ENCODE measurements at places on chromosomes 11 and 22. TPM values are rescaled to one million over a fixed set of nuclear protein-coding genes. Genes with fewer than 3 reads are reported as not detected.

OTOG gene
- polyA plus RNA-seq, result not detected

IGLL1 gene
- not detected for polyA plus RNA-seq

KIRREL3 gene
- not detected for polyA plus RNA-seq

SMIM38 gene
- not detected for polyA plus RNA-seq

SPI1 gene
- polyA plus RNA-seq, result not detected

TPH1 gene
- polyA plus RNA-seq, result 0.03 TPM

DNA sequence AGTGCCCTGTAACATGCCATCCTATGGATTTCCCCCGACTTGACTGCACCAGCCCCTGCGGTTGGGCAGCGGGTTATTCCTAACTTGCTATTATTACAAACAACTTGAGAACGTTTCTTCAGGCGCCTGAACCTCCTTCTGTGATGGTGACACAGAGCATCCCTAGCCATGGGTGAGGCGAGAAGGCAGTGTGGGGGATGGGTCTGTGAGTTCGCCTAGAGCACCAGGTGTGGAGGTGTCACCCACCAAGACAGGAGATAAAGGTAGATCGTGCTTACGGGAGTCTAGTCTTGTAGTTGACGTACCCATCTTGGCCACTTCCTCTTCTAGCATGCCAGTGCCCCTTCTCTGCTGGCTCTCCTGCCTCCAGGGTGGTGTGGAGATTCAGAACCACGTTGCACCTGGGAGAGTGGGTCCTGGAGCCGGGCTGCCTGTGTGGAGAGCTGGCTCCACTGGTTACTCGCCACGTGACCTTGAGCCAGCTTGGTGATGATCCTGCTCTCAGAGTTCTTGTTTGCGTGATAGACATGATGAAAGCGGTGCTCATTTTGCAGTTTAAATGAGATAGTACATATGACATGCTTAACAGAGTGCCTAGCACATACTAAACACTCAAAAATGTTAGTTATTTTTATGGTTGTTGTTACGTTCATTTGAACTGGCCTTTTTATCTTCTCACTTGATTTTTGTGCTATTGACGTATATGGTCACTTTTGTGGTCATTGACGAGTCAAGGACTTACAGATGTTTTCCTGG is 37.8 kb downstream of the TBC1D22A start:
- DNase-seq, result no peak

- DNase-seq, result no peak
Measured at GRCh38 chr11:134701564-134702165, 289.6 kb upstream of the B3GAT1 start.

DNA sequence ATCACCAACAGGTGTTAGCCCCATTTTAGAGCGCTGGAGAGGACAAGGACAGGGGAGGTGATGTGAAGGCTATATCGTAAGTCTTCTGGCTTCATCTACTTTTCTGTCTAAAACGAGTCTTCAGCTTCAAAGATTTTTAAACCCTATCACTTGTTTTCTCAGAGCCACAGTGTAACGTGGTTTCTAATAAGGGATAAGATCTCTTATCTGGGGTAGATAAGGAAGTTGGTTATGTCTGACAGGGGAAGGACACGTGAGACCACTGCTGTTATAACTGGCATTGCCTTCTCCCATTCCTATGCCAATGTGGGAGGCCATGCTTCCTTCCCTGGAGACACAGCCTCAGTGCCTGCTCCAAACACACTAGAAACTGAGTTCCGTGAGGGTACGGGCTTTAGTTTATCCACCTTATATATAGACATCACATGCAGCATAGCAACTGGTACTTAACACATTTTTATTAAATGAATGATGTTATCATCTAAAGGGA is 39.3 kb downstream of the LARGE2 start:
- no peak for DNase-seq

DNA sequence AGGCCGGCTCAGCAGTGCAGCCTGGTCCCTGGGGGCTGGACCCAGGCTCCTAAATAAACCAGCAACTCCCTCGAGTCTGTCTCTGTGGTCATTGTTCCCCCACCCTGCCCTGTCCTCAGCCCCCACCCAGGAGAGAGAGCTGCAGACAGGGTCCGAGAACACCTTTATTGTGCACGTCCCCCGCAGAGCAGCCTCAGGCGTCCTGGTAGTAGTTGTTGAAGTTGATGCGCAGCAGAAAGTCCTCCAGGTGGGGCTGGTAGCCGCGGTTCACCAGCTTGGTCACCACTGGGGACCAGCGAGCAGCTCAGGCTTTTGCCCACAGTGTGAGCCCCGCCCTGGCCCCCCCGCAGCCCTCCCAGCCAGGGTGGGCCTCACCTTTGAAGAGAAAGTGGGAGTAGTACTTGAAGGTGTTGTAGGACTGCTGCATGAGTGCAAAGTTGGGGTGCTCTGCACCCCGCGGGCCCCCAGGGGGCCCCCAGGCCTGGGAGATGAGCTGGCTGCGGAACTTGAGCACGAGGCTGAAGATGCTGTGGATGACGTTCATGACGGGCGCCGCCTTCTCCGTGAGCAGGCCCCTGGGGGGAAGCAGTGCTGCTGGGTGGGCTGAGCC is 16.8 kb downstream of the SELENOO start:
- DNase-seq, result no peak

DNA sequence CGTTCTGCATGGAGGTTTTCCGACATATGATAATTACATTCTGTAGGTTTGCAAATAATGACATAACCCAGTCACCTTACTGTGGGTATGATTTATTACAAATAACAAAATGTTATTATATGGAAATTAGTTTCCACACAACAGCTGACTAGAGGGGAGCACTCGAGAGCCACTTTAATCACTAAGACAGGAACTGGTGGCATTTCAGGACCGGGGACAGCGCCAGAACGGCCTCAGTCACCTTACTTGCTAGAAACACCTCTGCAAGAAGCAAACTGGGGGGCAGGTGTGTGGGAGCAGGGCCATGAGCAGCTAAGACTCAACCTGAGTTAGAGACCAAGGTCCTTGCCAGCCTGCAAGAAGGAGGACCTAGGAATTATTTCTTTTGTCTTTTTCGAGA is 199.9 kb downstream of the DSCAML1 start:
- no peak for DNase-seq

DNA sequence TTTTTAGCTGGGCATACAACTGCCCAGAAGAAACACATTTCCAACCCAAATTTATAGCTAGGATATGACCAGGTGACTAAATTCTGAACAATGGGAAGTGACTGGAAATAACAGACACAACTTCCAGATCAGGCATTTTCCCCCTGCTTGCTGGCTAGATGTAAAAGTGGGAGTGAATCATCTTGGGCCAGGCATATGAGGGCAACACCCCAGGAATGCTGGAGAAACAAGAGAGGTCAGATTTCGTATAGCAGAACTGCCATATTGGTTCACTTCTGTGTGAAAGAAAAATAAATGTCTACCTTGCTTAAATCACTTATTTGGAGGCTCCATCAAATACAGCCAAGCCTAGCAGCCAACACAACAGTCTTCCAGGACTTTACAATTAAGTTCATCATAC is 7.4 kb downstream of the ATL3 start:
- no peak for DNase-seq

DNA sequence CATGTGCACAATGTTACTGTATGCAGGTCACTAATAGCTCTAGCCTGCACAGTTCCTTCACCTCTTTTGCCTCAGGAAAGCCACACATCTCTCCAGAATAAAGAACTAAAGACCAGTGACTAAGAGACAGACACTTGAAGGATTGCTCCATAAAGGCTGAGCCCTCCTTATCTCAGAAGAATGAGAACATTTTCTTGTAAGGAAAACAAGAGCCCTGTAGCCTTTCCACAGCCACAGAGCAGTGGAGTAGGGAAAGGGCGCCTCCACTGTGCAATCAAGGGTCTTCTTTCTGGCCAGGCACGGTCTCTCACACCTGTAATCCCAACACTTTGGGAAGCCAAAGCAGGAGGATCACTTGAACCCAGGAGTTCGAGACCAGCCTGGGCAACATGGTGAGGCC is 202.6 kb upstream of the TMEM45B start:
- DNase-seq, result no peak

DNA sequence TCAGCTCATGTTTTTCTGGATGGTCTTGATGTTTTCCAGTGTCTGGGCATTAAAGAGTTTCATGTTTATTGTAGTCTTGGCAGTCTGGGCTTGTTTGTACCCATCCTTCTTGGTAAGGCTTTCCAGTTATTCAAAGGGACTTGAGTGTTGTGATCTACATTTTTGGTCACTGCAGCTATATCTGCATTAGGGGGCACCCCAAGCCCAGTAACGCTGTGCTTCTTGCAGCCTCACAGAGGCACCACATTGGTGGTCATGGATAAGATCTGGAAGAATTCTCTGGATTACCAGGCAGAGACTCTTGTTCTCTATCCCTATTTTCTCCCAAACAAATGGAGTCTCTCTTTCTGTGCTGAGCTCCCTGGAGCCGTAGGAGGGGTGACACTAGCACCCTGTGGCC is 451.5 kb upstream of the FAT3 start:
- no peak for DNase-seq

DNA sequence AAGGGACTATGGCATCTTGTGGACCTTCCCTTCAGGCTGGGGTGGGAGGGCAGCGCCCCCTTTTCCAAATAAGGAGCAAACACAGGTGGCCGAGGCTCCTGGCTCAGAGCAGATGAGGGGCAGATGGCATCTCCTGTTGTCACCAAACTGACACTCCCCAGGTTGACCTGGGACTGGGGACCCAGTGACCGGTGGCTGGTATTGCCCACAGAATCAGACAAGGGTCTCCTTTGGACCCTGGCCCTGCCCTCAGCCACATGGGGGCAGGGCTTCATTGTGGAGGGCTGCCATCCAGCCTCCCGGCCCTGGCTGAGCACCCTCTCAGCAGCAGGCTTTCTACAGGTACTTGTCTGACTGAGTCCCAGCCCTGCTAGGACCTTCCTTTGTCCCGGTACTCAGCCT is 842 bp upstream of the SIGIRR start:
- no peak for DNase-seq

DNA sequence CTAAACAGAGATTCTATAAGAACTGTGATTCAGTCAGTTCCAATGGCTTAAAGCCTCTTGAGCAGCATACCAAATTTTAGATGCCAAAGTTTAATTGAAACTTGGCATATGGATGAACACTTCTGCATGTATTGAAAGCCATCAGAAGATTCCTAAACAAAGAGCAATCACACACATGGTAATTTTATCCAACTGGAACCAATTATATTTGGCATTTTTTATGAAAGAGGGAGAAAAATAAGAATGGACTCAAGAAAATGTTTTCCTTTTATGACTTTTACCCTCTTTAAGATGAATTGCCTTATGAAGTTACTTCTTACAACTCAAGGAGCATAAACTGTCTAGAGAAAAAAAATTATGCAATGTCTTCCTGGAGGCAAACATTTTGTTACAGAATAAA is 7.4 kb downstream of the TRPC6 start:
- DNase-seq, result no peak

DNA sequence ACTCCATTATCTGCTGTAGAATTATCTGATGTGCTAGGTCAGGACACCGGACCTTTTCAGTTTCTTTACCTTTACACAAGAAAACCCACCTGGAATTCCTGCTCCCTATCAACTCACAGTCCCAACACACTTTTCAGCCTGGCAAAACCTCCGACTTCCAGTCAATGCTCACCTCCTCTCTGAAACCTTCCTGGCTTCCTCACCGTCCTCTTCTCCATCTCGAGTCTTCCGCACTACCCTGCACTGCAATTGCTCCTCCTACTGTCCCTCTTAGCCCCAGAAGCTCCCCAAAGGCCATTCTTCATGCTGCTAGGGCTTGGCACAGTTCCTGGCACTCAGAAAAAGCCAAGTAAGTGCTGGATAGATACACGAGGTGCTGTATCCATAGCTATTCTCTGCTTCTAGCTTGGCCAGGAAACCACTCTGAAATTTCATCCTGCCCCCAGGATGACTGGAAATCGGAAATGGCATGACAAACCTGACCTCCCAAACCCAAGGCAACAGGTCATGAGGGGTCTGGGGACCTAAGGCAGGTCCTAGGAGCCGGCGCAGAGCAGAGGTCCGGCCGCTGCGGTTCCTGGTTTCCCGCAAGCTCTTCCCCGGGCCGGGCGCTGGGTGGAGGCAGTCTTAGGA is 702 bp downstream of the SYN3 start:
- DNase-seq, result no peak

GRCh38 chr11:132472411-132473172 is 1059.7 kb downstream of the OPCML start:
- no peak for DNase-seq

- no peak for DNase-seq
Measured at GRCh38 chr11:15288863-15289262, 174.1 kb downstream of the INSC start.

DNA sequence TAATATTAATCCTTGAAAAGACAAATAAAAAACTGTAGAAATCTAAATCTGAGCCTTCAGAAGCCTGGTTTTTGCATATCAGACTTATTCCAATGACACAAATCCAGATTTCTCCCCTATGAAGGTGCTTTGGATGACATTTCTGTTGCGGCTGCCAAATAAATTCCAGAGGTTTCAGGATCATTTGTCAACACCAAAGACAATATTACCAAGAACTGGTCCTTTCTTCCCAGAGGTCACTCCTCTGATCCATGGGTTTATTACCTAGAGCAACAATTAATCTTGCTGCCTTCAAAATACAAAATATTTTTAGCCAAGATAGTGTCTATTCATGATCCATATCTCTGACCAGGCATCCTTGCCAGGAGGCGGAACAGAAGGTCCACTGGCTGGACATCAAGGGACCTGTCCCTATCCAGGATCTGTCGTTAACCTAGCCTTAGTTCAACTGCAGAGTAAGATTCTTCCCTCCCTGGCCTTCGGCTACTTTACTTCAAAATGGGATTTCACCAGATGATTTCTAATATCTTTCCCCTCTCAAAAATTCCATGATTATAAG is 4.9 kb downstream of the CADM1 start:
- DNase-seq, result no peak

DNA sequence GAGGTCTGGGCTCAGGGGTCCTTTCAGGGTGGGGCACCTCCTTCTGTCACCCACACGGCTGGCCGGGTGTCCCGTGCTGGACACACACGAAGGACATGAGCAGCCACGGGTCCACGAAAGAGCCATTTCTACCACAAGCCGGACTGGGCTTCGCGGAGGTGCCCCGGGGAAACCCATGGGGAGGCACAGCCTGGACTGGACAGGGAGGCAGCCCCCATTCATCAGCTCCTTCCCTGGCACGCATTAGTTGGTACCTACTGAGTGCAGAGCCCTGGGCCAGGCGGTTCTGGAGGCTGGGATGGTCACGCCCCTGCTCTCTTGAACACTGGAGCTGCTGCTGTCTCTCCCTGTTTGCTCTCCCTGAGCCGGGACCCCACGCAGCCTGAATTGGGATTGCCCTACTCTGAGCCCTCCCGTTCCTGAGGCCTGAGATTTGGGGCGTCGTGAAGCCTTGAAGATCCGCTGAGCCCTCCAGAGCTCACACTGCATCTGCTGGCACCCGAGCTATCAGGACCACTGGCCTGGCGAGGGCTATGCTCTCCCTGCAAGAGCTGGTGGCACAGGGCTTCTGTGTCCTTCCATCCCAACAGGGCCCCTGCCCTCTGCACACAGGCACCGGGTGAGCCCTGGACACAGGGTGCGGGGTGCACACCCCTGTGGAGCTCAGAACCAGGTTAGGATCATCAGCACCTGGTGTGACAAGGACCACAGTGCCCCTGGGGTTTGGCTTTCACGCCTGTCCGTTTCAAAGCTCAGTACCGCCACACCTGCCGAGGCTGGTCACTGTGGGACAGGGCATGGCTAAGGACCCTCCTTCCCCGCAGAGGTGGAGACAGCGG is 84.6 kb downstream of the MYEOV start:
- DNase-seq, result no peak

GRCh38 chr11:30760345-30760744 is 174.2 kb upstream of the MPPED2 start:
- no peak for DNase-seq

All from CD8-positive, alpha-beta memory T cell (primary cell).